AG08396 (cell line): ENCODE measurements at places on chromosomes 13 and 19.

DNA sequence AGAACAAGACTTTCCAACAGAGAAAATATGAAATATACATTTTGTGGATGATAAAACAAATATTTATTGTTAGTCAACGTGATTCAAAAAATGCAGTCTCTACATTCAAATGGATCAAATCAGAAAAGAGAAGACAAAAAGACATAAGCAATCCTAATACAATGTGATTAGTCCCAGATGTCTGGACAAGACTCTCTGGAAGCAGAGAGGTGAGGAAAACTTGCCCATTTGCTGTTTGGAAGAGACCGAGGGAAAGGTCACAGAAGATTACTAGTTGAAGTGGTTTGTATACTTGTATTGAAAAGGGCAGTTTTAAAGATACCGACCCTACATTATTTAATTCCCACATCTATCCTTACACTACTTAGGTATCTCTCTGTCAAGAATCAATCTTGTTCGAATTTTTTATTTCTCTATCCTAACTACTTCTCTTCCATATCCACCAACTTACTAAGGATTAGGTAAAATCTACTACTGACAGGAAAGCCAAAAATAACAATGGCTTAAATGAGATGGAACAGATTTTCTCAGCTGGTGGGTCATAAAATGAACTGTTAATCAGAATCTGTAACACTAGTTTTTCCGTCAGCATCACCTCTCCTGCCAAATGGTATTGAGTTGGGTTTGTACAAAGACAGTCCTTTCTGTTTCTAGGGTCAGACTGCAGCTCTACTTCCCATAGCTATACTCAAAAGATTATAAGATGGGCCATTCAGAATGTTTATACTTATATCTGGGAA, 497.1 kb downstream of the DCT start:
- no peak for DNase-seq

GRCh38 chr13:35714588-35715377, 238.3 kb upstream of the MAB21L1 start:
- no peak for DNase-seq

DNA sequence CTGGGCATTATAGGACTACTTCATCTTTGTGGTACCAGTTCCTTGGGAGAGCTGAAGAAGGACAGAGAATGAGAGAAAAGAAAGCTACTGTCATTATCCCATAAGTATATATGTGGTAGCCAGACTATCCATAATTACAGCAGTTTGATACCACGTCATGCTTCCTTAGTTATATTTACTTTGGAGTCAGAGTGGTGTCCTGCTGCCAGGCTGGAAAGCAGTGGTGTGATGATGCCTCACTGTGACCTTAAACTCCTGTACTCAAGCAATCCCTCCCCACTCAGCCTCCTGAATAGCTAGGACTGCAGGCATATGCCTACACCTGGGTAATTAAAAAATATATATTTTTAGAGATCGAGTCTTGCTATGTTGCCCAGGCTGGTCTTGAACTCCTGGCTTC, 57.8 kb downstream of the WTIP start:
- DNase-seq: no peak

DNA sequence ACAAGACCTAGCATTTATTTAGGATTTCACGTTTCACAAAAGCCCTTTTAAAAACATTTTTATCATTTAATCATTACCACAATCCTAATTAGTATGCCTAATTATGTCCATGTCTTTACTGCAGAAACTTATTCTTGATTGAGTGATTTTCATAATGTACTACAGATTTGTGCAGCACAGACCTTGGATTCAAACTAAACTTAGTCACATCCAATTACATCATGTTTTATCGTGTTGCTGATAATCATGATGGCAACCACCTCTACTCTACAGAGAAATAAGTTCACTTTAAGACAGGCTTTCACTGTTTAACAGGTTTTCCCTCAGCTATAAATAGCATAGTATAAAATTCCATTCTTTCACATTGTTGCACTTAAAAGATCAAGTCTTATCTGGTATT, 240.9 kb upstream of the RFC3 start:
- DNase-seq: no peak

- DNase-seq: no peak
Observed at GRCh38 chr13:73419186-73419585, 360.4 kb downstream of the KLF5 start.
